ENCODE measurements at places on chromosomes 6 and 20. TPM values are rescaled to one million over a fixed set of nuclear protein-coding genes. Genes with fewer than 3 reads are reported as not detected.

DNA sequence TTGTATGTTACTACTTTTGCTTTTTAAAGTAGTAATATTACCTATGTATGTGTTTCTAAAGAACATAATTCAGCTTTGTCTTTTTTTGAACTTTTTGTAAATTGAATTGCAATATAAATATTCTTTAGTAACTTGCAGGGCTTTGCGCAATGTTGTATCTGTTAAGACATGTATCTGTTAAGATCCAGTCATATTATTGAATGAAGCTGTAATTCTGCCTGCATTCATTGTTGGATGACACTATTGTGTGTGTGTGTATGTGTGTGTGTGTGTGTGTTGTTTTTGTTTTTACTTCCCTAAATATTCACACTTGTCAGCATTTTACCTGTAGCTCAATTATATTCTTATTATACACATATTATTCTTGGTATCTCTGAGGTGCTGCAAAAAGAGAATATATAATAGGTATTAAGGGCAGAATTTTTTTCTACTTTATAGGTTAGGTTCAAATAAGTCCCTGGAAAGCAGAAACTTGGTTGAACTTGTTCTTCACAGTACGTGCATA, 164.0 kb downstream of the MEI4 start:
- no peak overlapping the region for H3K27ac ChIP-seq
- DNase-seq, result no peak
- H3K4me1 ChIP-seq, result no peaks in the 10 kb centered on the region
- no peaks in the 10 kb centered on the region for H3K27me3 ChIP-seq

Gene DLL1
- total RNA-seq, result not detected

- no peaks in the 10 kb centered on the region for H3K4me1 ChIP-seq
- H3K4me3 ChIP-seq, result no peak overlapping the region
- H3K27ac ChIP-seq, result no peak overlapping the region
- no peaks in the 10 kb centered on the region for H3K36me3 ChIP-seq
- no peaks in the 10 kb centered on the region for H3K27me3 ChIP-seq
Measured at GRCh38 chr6:63347599-63347998, 27.8 kb upstream of the LGSN start.

Gene LRRC73
- total RNA-seq, result 0.34 TPM

Gene STK38
- 18.0 TPM for total RNA-seq

DNA sequence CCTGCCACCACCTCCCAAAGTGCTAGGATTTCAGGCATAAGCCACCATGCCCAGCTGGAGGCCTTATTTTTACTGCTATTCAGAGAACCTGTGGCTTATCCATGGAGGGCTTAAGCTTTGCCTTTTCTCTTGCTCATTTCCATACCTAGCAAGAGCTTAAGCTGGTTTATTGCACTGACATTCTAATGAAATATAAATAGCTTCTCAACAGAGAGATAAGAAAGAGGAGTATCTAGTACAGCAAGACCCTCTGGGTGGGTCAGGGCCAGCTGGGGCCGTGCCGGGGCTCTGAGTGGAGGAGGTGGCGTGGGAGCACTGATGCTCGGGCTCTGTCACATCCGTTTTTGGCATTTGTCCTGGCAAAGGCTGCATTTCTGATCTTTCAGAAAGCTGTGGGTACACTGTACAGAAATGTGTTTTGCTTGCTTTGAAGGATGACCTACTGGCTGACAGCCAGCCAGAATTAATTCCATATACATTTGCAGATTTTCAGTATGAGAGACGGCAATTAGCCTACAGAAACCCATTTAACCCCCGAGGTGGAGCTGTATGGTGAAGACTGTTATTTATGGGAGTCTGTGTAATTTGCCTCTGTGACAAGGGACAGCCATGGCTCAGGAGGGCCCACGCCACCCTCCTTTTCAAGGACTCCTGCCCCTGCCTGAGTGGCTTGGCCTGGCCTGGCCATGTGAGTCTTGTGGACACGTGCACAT, 181.6 kb upstream of the AKAP12 start:
- H3K36me3 ChIP-seq, result peaks cover 10% of the 10 kb centered on the region
- no peak overlapping the region for H3K4me3 ChIP-seq
- no peaks in the 10 kb centered on the region for H3K4me1 ChIP-seq
- H3K27me3 ChIP-seq, result no peaks in the 10 kb centered on the region

Gene ADRM1
- total RNA-seq, result 159 TPM

Gene SAMD3
- 0.29 TPM for total RNA-seq

Gene IDH3B
- total RNA-seq, result 157 TPM

Gene CDH22
- not detected for total RNA-seq

Gene PRSS35
- total RNA-seq, result not detected

DNA sequence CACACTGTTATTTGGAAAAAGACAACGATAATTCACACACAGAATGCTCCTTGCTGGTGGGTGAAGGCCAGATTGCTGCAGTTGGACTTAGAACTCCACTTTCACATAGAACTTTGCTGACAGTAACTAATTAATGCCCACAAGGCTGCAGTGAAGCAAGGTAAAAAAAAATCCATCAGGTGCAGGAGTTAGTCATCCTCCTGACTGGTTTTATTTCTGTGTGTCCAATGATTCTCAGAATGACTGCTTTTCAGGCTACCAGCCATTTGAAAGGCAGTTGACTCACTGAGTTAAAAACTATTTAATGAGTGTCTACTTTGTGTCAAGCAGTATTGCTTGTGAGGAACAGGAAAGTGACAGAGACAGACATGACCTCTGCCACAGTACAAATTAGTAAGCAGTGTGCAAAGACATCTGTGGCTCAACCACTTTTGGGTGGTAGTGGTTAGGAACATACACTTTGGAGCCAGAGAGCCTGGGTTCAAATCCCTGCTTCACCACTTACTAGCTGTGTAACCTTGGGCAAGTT, 41.9 kb downstream of the ELOVL5 start:
- H3K4me3 ChIP-seq, result no peak overlapping the region
- no peak overlapping the region for H3K27ac ChIP-seq
- DNase-seq, result no peak
- peaks cover 63% of the 10 kb centered on the region for H3K4me1 ChIP-seq
- no peaks in the 10 kb centered on the region for H3K27me3 ChIP-seq

DNA sequence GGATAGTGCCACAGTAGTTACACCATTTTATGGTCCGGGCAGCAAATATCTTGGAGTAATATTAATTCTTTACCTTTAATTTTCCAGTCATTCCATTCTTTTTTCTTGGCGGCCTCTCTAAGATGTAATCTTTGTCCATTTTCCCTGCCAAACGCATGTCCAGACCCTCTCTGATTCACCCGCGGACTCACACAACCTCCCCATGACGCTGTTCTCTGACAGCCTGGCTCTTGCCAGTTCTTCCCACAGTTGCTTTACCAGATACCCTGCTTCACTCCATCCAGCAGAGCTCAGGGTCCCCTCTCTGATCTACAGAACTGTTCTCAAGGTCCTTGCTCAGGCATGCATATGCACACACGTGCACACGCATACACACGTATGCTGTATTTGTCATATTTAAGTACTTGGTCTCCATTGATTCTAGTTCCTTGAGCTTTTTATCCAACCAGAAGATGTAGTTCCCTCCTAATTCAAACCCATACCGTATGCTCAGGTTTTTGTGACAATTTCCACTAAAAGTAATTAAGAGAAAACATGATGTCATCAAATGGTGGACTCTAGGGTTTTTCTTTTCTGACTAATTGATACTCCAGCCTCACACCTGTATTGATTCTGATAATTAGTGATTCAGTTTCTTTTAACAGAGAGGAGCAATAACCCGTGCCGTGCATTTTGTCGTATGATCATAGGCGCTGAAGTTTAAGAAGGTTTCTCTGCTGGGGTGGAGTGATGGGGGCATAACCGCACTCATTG, 10.0 kb downstream of the BPHL start:
- H3K27me3 ChIP-seq, result no peaks in the 10 kb centered on the region
- no peaks in the 10 kb centered on the region for H3K36me3 ChIP-seq
- no peak overlapping the region for H3K4me3 ChIP-seq
- no peak overlapping the region for H3K27ac ChIP-seq
- DNase-seq, result no peak

DNA sequence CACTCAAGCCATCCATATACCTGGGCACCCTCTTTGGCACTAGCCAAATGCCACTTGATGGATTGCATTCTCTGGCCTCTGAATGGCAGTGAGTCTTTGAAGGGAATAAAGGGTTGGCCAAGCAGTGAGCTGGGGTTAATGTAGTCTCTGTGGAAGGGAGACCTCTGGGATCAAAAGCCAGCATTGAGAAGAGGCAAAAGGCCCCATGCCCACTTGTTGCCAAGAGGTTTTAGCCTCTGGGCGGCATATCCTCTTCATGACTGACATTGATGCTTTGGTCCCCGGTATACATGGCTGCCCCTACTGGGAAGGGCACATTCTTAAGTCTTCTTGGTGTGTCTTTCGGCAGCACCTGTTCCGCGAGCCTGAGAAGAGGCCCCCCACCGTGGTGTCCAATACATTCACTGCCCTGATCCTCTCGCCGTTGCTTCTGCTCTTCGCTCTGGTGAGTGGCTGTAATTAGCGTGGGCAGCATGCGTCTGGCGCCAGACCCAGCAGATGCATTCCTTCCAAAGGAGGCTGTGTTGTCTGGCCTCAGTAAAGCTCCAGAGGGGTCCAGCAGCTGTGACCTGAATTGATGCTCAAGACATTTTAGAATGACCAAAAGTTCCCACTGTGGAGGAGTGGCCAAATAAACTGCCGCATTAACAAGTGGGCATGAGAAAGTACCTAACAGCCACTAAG, 29.5 kb downstream of the GHRH start:
- DNase-seq, result no peak
- H3K27ac ChIP-seq, result no peak overlapping the region
- peaks cover 97% of the 10 kb centered on the region for H3K36me3 ChIP-seq
- no peak overlapping the region for H3K4me3 ChIP-seq
- no peaks in the 10 kb centered on the region for H3K4me1 ChIP-seq

DNA sequence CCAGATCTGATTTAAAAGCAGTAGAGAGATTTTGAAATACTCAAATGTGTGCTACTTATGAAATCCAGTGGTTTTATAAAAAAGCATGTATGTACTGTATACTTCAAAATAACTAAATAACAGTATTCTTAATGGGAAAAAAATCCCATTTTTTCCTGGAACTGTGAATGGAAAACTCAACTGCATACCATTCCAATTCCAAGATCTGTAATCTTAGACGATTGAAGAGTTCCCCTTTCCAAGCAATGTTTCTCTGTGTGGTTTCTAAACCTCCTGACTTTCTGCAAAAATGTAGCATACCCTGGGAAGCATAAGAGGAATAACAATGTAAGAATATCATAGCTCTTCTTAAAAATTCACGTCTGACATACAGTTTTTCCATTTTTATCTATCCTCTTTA, 40.3 kb upstream of the HIVEP2 start:
- no peak overlapping the region for H3K4me3 ChIP-seq
- no peaks in the 10 kb centered on the region for H3K27me3 ChIP-seq
- H3K4me1 ChIP-seq, result no peaks in the 10 kb centered on the region
- no peak for DNase-seq
- H3K27ac ChIP-seq, result no peak overlapping the region
- no peaks in the 10 kb centered on the region for H3K36me3 ChIP-seq

Gene UBD
- total RNA-seq, result not detected
